ENCODE measurements at places on chromosomes 11 and 22.

DNA sequence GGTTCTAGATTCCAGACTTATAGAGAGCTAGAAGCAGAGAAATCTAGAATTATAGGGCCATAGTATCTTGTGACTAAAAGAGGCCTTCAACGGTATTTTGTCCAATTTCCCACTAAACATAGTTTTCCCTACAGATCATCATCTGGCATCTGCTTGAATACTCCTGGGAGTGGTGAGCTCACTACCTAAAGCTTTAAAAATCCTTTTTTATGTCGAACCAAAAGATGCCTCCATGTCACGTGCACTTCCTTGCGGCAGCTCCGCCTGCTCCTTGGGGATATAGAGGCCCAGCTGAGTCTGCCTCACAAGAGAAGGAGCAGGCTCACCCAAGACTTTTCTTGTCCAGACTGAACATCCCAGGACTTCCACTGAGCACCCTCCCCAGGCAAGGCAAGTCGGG lies 4.3 kb upstream of the MB start:
- DNase-seq = no peak

- DNase-seq = no peak
Measured at GRCh38 chr22:43036282-43036829, 21.4 kb upstream of the PACSIN2 start.

- DNase-seq = no peak
Measured at GRCh38 chr11:115267238-115267781, 236.9 kb downstream of the CADM1 start.

DNA sequence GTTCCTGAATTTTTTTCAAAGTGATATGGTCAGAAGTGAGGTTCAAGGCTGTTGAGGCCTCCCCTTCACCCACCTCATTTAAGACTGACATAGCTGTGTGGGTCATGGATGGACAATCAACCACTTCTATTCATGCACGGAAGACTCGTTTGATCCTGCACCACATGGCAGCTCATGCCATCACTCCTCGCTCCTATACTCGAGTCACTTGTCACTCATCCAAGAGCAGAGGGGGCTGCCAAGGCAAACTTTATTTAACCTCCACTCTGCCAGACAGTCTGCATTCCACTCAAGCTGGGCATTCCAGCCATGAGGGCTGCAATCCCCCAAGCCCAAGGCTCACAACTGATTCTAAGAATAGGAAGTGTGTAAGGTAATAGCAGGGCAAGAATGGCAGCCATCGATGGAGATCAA lies 34.1 kb downstream of the SNX19 start:
- no peak for DNase-seq

- DNase-seq = no peak
Measured at GRCh38 chr22:30923168-30923900, 45.2 kb downstream of the MORC2 start.

GRCh38 chr11:10514202-10514601 lies 26.8 kb downstream of the RNF141 start:
- DNase-seq = no peak

GRCh38 chr22:22085702-22086500 lies 103.3 kb upstream of the TOP3B start:
- DNase-seq = no peak

- DNase-seq = no peak
Measured at GRCh38 chr11:129546266-129546665, 170.6 kb downstream of the BARX2 start.

DNA sequence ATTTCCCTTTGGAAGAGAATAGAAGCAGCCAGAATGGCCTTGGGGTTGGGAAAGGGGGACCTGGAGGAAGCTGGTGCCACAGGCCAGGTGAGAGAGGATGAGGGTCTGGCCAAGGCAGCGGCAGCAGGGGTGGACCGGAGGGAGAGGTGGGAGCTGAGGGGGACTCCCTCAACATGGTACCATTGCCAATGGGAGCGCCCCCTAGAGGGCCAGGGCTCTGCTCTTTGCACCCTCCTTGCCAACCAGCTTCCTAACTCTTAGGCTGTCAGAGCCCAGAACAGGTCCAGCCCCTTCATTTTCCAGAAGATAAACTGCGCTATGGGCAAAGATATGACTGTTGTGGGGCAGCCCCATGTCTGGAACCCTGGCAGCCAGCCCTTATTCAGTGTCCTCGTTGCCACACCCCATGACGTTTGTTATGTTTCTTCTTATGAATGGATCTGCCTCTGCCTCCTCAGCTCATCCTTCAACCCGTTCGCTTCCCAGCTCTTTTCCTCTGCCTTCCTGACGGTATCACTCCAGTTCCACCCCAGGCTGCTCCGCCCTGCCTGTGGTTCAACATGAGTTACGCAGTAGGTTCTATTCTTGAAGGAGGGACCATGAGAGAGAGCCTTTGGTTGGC lies 185.2 kb downstream of the GRIK4 start:
- DNase-seq = no peak

GRCh38 chr11:87002918-87003317 lies 34.8 kb upstream of the TMEM135 start:
- no peak for DNase-seq

GRCh38 chr11:1299621-1300020 lies 9.8 kb downstream of the TOLLIP start:
- no peak for DNase-seq

- DNase-seq = no peak
Measured at GRCh38 chr11:83676056-83676601, 390.0 kb upstream of the CCDC90B start.

GRCh38 chr22:45775569-45776312 lies 104.1 kb downstream of the ATXN10 start:
- no peak for DNase-seq

- DNase-seq = no peak
Measured at GRCh38 chr11:70646272-70647049, 248.1 kb downstream of the CTTN start.

DNA sequence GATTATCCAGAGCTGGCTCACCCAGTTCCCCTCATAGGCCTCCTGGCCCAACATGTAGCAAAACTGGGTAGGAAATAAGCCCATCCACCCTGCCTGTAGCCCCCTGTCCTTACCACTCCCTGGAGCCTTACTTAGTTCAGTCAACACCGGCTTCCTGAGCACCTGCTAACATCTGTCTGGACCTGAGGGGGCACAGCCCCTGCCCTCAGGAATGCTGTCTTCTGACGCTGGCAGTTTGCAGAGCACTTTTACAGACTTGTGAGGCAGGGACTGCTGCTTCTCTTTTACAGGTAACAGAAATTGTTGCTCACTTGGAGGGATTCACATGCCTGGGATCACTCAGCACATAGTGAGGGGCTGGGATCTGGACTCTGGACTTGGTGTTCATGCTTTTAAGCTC lies 152.0 kb upstream of the TBCEL start:
- DNase-seq = no peak

DNA sequence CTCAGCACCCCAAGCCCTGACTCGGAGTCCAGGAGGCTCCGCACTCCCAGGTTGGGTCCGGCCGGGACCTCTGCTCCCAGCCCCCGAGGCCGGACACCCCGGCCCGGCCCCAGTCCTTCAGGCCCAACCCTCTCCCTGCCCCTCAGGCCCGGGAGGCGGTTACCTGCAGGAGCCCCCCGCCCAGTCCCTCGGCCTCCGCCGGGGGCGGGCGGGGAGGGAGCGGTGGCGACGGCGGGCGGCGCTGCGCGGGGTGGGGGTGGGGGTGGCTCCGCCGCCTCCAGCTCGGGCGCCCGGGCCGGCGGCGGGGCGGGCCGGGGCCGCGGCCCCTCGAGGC lies 310 bp downstream of the TCF20 start:
- DNase-seq = no peak

- DNase-seq = no peak
Measured at GRCh38 chr11:37026741-37027140, 428.7 kb upstream of the RAG2 start.

- DNase-seq = no peak
Measured at GRCh38 chr11:3006505-3007260, 14.6 kb upstream of the NAP1L4 start.

GRCh38 chr11:70901951-70902521 lies 350.3 kb downstream of the SHANK2 start:
- no peak for DNase-seq

GRCh38 chr11:42972741-42973140 lies 339.1 kb upstream of the API5 start:
- DNase-seq = no peak

DNA sequence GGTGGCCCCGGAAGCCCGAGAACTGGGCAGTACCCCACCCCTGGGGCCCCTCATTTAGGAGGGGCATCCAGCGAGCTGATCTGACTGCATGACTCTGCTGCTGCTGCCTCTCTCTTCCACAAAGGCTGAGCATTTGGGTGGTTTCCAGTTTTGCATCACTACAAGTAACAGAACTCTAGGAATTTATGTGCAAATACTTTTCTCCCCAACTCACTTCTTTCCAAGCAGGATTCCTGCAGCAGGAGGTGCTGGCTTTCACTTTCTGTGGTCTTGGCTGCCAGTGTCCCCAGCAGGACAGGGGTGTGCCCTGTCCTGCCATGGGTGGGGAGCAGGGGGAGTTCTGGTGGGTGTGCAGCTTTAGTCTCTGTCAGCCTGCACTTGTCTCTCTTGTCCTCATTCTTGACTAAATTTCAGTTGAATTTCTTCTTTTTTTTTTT lies 21.2 kb downstream of the UPB1 start:
- DNase-seq = no peak

GRCh38 chr11:120801801-120802689 lies 221.9 kb upstream of the TBCEL start:
- DNase-seq = no peak

DNA sequence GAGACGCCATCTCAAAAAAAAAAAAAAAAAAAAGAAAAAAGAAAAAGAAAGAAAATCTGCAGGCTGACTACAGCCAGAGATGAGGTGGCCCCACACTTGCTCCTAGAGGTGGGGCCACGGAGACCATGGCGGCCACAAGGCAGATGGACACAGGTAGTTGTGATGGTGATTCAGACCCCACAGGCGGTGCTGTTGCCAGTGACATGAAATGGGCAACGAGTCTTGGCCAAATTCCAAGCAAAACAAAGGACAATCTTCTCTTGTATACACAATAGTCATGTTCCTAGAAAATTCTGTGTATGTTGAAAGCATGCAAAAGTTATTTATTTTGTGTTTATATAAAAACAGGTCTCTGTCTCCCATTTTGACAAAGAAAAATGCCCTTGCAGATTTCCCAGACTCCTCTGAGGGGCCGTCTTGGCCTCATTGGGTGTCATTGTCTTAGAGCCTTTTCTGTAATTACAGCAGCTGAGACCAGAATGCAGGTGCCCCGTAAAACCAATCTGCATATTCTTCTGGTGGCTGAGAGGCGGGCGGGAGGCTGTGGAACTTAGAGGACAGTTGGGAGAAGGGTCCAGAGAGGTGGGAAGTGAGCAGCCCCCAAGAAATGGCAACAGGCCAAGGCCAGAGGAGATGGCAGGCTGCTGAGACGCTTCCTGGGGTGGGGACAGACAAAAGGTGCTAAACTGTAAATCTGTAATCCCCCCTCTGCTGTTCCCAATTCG lies 22.5 kb upstream of the DAGLA start:
- no peak for DNase-seq

GRCh38 chr11:77075425-77075905 lies 8.7 kb downstream of the CAPN5 start:
- DNase-seq = no peak

- DNase-seq = no peak
Measured at GRCh38 chr11:26330262-26330661, 1.7 kb upstream of the ANO3 start.

DNA sequence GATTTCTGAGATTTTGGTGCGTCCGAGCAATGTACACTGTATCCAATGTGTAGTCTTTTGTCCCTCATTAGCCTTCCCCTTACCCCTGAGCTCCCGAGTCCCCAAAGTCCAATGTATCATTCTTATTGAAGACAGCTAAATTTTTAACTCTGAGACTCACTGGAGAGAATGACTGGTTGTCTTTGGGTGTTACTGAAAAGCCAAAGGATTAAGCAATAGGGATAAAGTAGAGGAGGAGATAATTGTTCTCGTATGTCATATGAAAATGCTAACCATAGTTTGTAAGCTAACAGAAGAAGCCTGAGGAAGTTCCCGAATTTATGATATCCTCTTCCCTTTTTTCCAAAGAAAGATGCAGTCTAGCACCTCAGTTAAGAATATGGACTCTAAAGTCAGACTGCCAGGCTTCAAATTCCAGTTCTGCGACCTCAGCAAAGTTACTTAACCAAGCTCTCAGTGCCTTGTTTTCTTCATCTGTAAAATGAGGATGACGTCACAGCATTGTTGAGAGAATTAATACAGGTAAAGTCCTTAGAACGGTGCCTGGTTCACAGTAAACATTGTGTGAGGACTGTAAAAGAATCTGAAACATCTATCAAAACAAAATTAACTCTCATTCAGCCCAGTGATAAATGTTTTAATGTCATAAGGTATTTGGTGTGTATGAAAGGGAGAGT lies 1.6 kb upstream of the MSANTD2 start:
- DNase-seq = no peak

DNA sequence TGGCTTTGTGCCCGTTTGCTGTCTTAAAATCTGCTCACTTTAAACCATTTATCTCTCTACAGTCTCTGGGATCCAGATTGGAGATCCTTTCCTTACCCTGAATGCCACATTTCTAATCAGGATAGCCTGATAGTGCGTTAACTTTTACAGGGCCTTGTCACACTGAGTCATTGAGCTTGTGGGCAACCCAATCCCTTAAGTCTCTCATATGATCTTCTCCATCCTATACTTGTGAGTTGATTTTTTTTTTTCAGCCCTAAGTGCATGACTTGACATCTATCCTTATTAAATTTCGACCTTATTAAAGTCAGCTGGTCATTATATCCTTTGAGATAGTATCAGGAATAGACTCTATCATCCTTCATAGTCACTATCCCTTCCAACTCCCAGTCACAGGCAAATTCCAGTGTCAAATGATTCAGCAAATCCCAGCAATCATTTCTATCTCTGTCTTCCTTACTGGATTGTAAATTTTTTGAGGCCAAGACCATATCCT lies 57.7 kb downstream of the TEAD1 start:
- DNase-seq = no peak

DNA sequence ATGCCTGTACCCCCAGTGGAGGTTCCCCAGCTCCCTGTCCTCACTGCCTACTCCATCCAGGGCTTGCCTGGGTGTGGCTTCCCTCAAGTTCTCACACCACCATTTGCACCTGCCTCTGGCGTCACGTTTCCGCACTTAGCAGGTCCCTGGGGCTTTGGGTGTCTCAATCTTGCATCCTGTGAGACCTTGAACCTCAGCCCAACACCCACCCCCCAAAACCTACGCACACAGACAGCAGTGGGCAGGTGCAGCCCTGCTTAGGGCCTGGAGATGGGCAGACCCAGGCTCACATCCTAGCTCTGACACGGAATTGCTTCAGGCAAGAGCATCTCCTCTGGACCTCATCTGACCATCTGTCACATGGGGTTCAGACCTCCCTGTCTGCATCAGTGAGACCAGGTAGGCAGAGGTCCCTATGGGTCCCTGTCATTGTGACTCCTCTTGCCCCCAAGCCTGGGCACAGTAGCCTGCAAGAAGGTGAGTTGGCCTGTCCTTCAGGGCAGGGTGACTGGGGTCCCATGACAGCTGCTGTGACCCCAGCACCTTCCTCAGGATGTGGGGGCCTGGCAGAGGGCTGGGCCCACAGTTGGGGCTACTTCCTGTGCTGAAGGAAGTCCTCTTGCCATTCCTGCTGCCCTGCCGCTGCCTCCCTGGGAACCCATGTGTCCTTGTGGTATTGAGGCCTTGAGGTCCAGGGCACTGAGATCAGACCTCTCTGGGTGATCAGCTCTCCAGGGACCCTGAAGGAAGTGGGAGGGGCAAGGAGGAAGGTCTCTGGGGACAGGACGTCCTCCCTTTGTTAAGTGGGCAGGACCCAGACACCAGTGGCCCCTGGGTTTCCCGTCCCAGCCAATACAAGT lies 2.0 kb downstream of the SIPA1 start:
- DNase-seq = no peak
